Stimulated activated CD4-positive, alpha-beta T cell treated with anti-CD3 and anti-CD28 coated beads, Interleukin-1b, Interleukin-23, amount 100 ng/mL, for 4 hours (primary cell): ENCODE measurements at places on chromosomes 4 and X.

GRCh38 chr4:184201179-184201578 is 16.5 kb downstream of the ENPP6 start:
- DNase-seq = no peak

DNA sequence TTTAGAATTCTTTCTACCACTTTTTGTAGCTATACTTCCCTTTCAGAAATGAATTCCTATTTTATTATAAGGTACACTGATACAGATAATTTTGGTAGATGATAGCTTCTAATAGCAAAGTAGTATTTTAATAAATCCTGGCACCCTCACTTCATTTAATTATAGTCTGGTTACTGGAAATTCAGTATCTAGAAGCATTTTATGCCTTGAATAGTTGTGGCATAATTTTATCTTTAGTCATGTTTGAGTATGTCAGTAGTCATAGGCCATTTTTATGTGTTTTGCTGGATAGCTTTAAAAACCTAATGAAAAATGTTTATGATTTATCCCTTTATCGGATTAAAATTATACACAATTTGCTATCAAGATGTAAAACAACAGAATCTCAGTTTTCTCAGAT is 92.3 kb downstream of the DIAPH2 start:
- no peak for DNase-seq

GRCh38 chr4:172073590-172073989 is 260.4 kb downstream of the GALNTL6 start:
- DNase-seq = no peak

DNA sequence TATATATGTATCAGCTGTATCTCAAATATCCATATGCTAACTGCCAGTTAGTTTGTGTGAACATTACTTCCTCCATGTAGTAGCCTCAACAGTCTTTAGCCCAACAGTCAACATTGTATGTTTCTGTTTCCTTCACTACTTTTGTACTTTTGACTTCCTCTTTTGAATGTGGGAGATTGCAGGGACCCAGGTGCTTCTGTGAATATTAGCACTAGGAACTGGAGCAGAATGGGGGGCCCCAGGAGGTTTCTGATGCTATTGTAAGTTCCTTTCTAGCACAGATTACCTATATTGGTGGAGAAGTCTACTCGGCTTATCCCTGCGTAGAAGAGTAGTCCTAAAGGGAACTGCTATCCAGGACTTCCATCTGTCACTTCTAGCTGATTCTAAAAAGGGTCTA is 2.3 kb downstream of the PLAC8 start:
- DNase-seq = no peak

DNA sequence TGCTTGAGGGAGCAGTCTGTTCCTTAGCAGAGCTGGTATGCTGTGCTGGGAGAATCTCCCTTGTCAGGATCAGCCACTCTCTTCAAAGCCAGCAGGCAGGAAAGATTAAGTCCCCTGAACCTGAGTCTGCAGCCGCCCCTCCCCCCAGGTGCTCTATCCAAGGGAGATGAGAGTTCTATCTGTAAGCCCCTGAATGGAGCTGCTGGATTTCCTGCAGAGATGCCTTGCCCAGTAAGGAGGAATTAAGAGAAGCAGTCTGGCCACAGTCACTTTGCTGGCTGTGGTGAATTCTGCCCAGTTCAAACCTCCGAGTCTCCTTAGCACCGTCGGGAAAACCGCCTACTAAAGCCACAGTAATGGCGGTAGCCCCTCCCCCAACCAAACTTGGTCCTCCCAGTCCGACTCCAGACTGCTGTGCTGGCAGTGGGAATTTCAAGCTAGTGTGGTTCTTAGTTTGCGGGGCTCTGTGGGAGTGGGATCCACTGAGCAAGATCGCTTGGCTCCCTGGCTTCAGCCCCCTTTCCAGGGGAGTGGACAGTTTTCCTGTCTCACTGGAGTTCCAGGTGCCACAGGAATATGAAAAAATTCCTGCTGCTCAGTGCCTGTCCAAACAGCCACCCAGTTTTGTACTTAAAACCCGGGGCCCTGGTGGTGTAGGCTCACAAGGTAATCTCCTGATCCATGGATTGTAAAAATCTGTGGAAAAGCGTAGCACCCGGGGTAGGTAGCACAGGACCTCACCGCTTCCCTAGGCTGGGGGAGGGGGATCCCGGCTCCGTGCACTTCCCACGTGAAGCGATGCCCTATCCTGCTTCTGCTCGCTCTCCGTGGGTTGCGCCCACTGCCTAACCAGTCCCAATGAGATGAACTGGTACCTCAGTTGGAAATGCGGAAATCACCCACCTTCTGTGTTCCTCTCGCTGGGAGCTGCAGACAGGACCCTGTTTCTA is 38.0 kb downstream of the RAB28 start:
- no peak for DNase-seq

DNA sequence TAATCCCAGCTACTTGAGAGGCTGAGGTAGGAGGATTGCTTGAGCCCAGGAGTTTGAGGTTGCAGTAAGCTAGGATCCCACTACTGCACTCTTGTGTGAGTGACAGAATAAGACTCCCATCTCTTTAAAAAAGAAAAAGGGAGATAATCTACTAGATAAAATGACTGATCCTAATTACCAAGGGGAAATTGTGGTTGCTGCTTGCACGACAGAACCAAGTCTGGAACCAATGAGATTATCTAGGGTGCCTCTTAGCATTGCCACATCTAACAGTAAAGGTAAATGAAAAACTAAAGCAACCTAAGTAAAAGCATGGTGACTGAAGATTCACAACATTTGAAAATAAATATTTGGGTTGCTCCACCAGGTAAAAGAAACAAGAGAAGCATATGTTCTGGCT is 185.1 kb downstream of the PDHA2 start:
- no peak for DNase-seq

DNA sequence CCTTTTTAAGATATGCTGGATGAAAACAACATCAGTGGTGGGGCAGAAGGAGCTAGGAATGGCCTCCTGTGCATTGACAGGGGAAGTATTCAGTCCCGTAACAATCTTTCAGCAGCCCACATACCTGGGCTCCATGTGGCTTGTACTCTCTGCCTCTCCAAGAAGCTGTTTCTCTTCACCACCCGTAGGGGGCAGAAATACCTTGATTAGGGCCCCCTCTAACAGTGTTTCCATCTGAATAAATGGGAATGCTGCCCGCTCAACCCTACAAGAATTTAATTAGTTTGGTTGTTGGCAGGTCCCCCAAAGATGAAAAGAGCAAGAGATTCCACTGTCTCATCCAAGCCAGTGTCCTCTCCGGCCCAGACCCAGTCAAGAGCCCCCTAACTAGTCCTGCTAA is 155.2 kb downstream of the SMIM20 start:
- DNase-seq = no peak

DNA sequence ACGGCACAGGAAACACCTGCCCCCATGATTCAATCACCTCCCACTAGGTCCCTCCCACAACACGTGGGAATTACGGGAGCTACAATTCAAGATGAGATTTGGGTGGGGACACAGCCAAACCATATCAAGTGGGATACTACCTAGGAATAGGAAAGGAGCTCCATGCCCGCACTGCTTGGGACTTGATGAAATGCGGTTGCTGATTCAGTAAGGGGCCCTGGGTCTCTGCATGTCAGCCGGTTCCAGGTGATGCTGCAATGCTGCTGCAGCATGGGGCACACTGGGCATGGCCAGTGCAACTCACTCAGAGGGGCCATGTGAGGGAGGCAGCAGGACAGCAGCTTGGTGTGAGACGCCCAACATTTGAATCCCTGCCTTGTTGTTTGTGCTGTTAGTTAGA is 34.0 kb upstream of the MSX1 start:
- DNase-seq = no peak

GRCh38 chr4:110347805-110348204 is 128.2 kb upstream of the ENPEP start:
- no peak for DNase-seq

DNA sequence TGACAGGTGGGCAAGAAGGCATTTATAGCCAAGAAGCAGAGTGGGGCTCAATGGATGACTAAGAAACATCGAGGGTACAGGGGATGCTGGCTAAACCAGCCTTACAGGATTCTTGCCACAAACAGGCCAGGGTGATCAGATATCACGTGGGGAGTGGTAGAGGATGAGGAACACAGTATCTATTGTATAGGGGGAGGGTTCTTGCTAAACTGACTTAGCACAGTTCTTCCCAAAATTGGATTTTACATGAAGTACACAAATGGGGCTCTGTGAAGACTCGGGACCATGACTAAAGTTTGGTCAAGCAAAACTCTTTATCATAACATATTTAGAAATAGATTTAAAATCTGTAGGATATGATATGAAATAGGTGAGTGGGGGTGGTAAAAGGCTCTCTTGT is 144.0 kb upstream of the ATOH1 start:
- DNase-seq = no peak
